ENCODE measurements at places on chromosomes 5 and 9.

DNA sequence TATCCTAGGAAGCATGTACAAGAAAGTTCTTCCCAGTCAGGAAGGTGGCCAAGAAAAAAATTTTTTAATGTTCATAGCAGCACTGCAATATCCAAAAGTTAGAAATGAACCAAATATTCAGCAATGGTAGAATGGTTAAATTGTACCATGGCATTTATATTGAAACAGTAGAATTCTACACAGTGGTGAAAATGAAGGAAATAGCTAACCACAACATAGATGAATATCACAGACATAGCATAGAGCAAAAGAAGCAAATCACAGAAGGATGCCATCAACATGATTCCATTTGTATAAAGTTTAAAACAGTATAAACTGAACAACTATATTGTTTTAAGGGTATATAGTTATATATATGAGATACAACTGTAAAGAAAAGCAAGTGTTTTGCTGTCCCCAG, 10.7 kb upstream of the ANKDD1B start:
- no peak for DNase-seq

GRCh38 chr5:23013395-23013998, 160.4 kb upstream of the CDH12 start:
- no peak for DNase-seq

DNA sequence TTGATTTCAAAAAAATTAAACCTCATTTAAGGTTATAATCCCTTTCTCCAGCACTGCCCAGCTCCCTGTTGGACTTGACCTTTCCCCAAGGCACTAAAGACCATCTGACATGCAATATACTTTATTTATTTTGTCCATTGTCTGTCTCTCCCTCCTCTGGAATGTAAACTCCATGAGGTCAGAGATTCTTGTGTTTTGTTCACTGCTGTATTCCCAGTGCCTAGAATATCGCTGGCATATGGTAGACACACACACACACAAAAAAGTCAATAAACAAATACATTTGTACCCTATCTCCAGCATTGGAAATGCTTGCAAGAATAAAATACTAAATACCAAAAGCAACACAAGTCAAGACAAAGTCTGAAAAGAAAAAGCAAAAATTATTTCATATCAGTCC, 17.3 kb upstream of the ARSB start:
- no peak for DNase-seq

- no peak for DNase-seq
Observed at GRCh38 chr5:104815212-104815611, 1252.6 kb upstream of the NUDT12 start.

DNA sequence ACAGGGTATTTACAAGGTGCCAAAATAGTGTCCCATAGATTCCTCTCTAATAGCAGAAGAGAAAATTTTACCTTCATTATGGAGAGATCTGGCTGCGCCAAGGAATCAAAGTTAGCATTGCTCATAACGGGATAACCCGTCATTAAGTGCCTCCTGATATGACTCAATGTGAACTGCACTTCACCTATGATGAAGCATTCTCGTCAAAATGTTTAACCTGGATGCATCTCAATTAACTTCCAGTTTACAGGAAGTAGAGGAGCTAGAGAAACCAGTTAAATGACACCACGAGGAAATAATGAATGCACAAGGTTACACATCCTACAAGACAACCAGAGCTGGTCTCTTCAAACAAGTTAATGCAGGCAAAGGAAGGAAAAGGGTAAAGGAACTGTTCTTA, 17.2 kb downstream of the FBXW11 start:
- DNase-seq, result no peak

GRCh38 chr9:89593727-89594427, 10.9 kb upstream of the GADD45G start:
- no peak for DNase-seq

GRCh38 chr5:66807743-66808142, 211.6 kb downstream of the MAST4 start:
- no peak for DNase-seq

DNA sequence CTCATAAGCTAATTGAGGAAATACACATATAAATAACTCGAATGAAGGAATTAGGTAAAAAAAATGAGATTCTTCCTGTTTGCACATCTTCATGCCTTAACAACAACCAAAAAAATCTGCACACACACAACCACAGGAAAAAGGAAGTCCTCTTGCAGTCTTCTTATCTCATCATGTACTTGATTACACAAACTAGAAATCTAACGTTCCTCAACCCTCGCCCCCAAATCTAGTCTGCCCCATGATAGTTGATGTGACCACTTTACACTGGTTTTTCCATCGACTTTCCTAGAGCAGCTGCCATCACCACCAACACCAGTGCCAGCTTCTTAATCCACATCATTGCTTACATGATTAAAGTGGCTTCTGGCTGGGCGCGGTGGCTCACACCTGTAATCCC, 31.2 kb upstream of the RNU6ATAC start:
- no peak for DNase-seq

GRCh38 chr9:108606401-108606800, 249.4 kb downstream of the ACTL7B start:
- DNase-seq, result no peak

- DNase-seq, result no peak
Observed at GRCh38 chr5:58239731-58240130, 220.2 kb downstream of the PLK2 start.

DNA sequence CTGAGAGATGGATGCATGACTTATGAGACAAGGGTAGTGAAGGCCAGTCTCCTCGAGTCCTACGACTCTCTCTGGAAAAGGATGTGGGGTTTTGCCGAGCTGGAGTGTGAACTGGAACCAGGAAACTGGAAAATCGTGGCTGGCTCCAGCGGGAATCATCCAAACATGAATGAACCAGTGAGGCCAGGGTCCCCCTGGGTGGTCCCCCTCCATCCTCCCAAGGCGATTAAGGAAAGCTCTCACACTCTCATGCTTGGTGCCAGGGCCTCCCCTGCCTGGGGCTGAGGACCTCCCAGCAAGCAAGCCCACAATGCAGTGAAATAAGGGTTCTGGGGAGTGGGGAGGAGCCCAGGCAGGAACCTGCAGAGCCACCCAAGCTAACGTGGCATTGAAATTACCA, 9.6 kb upstream of the AMBP start:
- no peak for DNase-seq

GRCh38 chr5:17991775-17992174, 357.5 kb downstream of the TAF11L14 start:
- DNase-seq, result peak; percentile 96

- peak; percentile 47 for DNase-seq
Observed at GRCh38 chr5:139658501-139658927, 10.4 kb downstream of the CXXC5 start.

- DNase-seq, result no peak
Observed at GRCh38 chr9:5587024-5587423, 41.9 kb upstream of the RIC1 start.

DNA sequence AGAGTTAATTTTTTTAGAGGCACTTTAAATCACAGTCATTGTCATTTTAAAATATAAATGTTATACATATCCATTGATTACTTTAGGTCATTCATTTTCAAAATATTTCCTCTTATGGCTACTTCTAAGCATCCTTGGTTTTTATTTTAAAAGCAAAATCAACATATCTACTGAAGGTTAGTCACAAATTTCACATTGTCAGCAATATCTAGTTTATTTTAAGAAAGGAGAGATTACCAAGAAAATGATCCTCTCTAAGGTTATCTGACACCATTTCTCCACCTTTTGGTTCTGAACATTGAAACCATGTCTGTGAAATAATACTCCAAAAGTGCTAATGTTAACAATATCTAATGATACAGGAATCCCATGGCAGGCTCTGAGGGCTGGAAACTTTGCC, 24.5 kb downstream of the SEMA6A start:
- no peak for DNase-seq

DNA sequence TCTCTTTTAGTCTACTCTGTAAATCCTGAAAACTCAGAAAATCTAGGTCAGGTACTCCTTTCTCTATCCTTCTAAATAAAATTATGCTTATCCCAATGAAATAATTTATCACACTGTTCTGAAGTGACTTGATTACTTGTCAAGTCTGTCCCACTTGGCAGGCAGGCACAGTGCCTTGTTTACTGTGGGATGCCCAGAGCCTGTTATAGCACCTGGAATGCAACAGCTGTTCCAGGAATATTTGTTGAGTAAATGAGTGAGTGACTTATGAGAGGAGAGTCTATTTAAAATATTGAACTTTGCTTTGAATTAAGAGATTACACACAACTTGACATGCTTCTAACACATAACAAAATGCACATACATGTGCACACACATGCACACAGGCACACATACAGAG, 130.0 kb downstream of the MPDZ start:
- no peak for DNase-seq

DNA sequence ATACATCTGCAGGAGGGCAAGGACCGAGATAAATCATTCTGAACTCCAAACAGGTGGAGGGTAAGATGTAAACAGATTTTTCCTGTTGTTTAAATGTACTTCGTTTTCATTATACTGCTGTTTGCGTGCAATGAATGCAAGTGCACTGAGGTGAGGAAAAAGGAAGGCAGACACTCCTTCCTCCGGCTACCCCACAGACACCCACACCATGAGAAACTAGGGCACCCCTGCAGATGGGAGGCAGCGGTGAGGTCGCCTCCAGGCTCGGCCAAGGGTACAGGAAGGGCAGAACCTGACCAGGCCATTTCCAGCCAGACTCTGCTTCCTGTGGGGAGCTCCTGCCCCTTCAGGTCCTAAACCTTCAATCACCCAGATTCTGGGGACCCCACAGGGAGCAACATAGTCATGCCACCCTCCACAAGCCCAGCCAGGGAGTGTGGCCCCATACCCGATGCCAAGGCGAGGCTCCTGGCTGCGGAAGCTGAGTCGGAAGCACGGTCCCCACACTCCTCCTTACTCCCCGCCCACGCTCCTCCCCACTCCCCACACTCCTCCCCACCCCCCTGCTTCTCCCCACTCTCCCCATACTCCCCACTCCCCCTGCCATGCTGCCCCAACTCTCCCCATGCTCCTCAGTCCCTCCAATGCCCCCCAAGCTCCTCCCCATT, 37.1 kb downstream of the VAV2 start:
- DNase-seq, result no peak

- DNase-seq, result no peak
Observed at GRCh38 chr9:18741945-18742344, 268.0 kb downstream of the ADAMTSL1 start.

- DNase-seq, result no peak
Observed at GRCh38 chr5:44868541-44868940, 59.8 kb downstream of the MRPS30 start.

DNA sequence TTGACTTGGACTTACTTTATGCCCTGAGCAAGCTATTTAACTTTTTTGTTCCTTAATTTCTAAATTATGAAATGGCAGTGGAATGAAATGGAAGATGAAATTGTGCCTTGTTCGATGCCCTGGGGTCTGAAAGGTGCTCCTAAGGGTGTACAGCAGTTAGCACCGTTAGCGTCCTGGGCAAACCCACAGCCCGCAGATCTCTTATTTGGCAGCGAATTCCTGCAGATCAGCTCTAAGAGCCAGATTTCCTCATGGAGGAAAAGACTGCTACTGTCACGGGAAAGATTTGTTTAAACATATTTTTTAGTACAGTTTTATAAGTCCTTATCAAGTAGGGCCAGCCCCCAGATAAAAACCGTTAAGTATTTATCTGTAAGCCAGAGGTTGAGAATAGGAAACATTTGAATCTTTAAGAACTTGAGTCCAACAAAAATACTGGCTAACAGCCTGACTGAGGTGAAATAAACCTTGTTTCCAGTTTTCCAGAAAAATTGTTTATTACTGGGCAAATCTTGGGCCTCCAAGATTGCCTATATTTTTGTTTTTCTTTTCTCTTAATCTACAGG, 216.5 kb upstream of the DMRT1 start:
- no peak for DNase-seq

DNA sequence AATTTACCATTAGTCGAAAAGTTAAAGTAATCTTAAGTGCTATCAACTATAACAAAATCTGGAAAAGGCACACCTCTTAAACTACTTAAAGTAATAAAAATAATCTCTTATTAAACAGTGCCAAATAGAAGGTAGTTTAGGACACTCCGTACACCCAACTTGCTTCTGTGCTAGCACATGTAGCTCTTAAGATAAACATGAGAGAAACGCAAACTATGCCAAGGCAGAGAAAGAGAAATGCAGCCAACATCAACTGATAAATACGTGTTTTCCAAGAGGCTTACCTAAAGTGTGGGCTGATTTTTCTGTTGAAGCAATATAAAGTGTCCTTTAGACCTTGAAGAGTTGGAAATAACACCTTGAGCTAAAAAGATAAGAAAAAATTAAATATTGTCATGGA, 480.6 kb upstream of the DAB2 start:
- no peak for DNase-seq

- no peak for DNase-seq
Observed at GRCh38 chr5:68875351-68875750, 218.5 kb upstream of the SLC30A5 start.

- DNase-seq, result no peak
Observed at GRCh38 chr9:121672213-121672612, 20.8 kb downstream of the DAB2IP start.

- DNase-seq, result no peak
Observed at GRCh38 chr9:109355564-109356297, 34.9 kb upstream of the EPB41L4B start.

GRCh38 chr5:23223846-23224245, 283.6 kb upstream of the PRDM9 start:
- DNase-seq, result no peak

DNA sequence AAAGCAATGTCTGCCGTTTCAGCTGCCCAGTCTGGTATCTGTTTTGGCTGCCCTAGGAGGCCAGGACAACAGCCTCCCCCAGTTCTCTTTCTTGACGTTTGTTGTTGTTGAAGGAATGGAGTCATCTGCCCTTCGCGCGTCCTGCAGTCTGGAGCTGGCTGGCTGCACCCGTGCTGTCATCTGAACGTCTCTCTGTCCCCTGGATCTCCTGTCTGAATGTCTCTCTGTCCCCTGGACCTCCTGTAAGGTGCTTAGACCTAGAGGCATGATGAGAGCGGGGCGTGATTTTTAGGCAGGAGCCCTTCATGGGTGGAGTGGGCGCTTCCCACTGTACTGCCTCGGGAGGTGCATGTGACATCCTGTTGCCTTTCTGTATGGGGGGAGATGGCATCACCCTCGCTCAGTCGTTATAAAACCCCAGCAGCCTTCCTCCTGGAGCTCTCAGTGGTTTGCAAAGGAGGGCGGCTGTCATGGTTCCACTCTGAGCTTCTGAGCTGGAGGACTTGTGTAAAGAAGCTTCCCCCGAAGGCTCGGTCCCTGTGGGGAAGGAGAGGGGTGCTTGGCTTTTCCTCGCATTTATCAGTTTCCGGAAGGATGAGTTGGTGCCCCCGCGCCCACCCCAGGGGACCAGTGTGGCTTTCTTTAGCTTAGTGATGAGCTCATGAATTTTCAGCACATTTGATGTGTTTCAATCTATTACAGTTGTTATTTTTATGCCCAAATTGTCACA, 49.8 kb upstream of the OLFM1 start:
- DNase-seq, result no peak

GRCh38 chr9:34139477-34140146, 13.1 kb upstream of the DCAF12 start:
- DNase-seq, result no peak

GRCh38 chr5:14199902-14200301, 56.8 kb downstream of the TRIO start:
- DNase-seq, result no peak

- DNase-seq, result no peak
Observed at GRCh38 chr5:176996780-176997179, 9.8 kb downstream of the UIMC1 start.

- DNase-seq, result no peak
Observed at GRCh38 chr5:14206028-14206725, 63.0 kb downstream of the TRIO start.

- no peak for DNase-seq
Observed at GRCh38 chr9:75185585-75186170, 97.4 kb downstream of the OSTF1 start.
